ENCODE measurements at places on chromosomes 4 and X. TPM values are rescaled to one million over a fixed set of nuclear protein-coding genes. Genes with fewer than 3 reads are reported as not detected.

Gene LRAT
- total RNA-seq: 7.2 TPM

Gene UCP1
- total RNA-seq: 0.41 TPM

Gene CEP135
- total RNA-seq: 16.8 TPM

Gene SRPX2
- total RNA-seq: 7.7 TPM

Gene MTMR8
- 1.7 TPM for total RNA-seq

Gene FREM3
- total RNA-seq: 1.1 TPM

Gene PCDH7
- total RNA-seq: 95.9 TPM

Gene ZNF157
- total RNA-seq: 0.58 TPM

Gene IGFBP7
- 63.0 TPM for total RNA-seq

Gene ADH1B
- total RNA-seq: 6.1 TPM

Gene AVPR2
- not detected for total RNA-seq

Gene NLRP2B
- not detected for total RNA-seq

Gene AKAP4
- not detected for total RNA-seq

Gene SGCB
- total RNA-seq: 23.6 TPM

Gene XAGE2
- not detected for total RNA-seq

Gene LDB2
- total RNA-seq: 31.5 TPM

Gene GLRA2
- total RNA-seq: 0.38 TPM

Gene RTL3
- not detected for total RNA-seq

Gene SRPX
- total RNA-seq: 2.6 TPM

Gene CCDC149
- total RNA-seq: 8.8 TPM

Gene HMGN5
- 6.4 TPM for total RNA-seq

Gene TLR2
- 1.2 TPM for total RNA-seq

Gene ODAPH
- not detected for total RNA-seq

Gene SYP
- total RNA-seq: 13.6 TPM

Gene ADH6
- 5.2 TPM for total RNA-seq

Gene DDIT4L
- total RNA-seq: 5.7 TPM

Gene FMR1NB
- not detected for total RNA-seq

Gene HPSE
- total RNA-seq: 87.8 TPM

Gene CDX4
- not detected for total RNA-seq

Gene CPLX1
- 5.6 TPM for total RNA-seq

Gene COQ2
- 16.5 TPM for total RNA-seq

Gene MAGEA10
- not detected for total RNA-seq

Gene MOB1B
- 34.4 TPM for total RNA-seq

Gene PNMA6E
- total RNA-seq: not detected

Gene ASMT
- not detected for total RNA-seq

Gene PRR32
- not detected for total RNA-seq

Gene RNF150
- 7.3 TPM for total RNA-seq

Gene TIGD4
- 1.8 TPM for total RNA-seq

Gene LAGE3
- total RNA-seq: 12.9 TPM

Gene DCAF8L2
- total RNA-seq: not detected

Gene CLIC2
- total RNA-seq: 1.3 TPM

Gene MAGEA11
- 0.19 TPM for total RNA-seq

Gene GUCY1B1
- 3.6 TPM for total RNA-seq

Gene GPR119
- total RNA-seq: 21.9 TPM

Gene CFAP97
- total RNA-seq: 13.8 TPM

Gene INTS6L
- 7.2 TPM for total RNA-seq
